ENCODE measurements at places on chromosomes 16 and 17. TPM values are rescaled to one million over a fixed set of nuclear protein-coding genes. Genes with fewer than 3 reads are reported as not detected.

Gene ESRP2
- total RNA-seq, result 0.60 TPM

Gene TNFRSF17
- total RNA-seq, result not detected

Gene CCR7
- 0.84 TPM for total RNA-seq

Gene KRTAP9-3
- not detected for total RNA-seq

- H3K4me3 ChIP-seq, result no peak overlapping the region
- H3K27ac ChIP-seq, result no peak overlapping the region
- no peaks in the 10 kb centered on the region for H3K4me1 ChIP-seq
Measured at GRCh38 chr17:6476076-6476809, 32.0 kb downstream of the PIMREG start.
